ENCODE measurements at places on chromosomes 1 and 21. TPM values are rescaled to one million over a fixed set of nuclear protein-coding genes. Genes with fewer than 3 reads are reported as not detected.

The AUNIP gene
- total RNA-seq: 1.3 TPM

The CLIC6 gene
- total RNA-seq: 0.17 TPM

The MYBPH gene
- not detected for total RNA-seq

The FCRL2 gene
- total RNA-seq: not detected

The AJAP1 gene
- total RNA-seq: 3.5 TPM

The LAD1 gene
- total RNA-seq: 0.25 TPM

The FCGR1A gene
- not detected for total RNA-seq

The LORICRIN gene
- not detected for total RNA-seq

The OR2AK2 gene
- total RNA-seq: 0.49 TPM

The CELA2B gene
- total RNA-seq: not detected

The FAM89A gene
- 6.4 TPM for total RNA-seq

The RO60 gene
- total RNA-seq: 117 TPM

The KISS1 gene
- not detected for total RNA-seq

The SAMD13 gene
- total RNA-seq: not detected

The LY9 gene
- total RNA-seq: not detected

The CR1L gene
- total RNA-seq: not detected

The OLFML2B gene
- total RNA-seq: 56.5 TPM

The CFAP298 gene
- 124 TPM for total RNA-seq

The FNDC5 gene
- 743 TPM for total RNA-seq

The TSACC gene
- total RNA-seq: not detected

The FBXO2 gene
- total RNA-seq: 22.2 TPM

The NPHS2 gene
- not detected for total RNA-seq

The SPATA46 gene
- total RNA-seq: not detected

The ELF3 gene
- total RNA-seq: 0.96 TPM

The CELSR2 gene
- 181 TPM for total RNA-seq

The TMIGD3 gene
- not detected for total RNA-seq

The GNG4 gene
- 124 TPM for total RNA-seq

The ZBTB8A gene
- total RNA-seq: 12.0 TPM

The CLDN8 gene
- not detected for total RNA-seq

The RNF223 gene
- total RNA-seq: not detected

The KRTAP11-1 gene
- not detected for total RNA-seq

The FBLIM1 gene
- total RNA-seq: 29.9 TPM

The LAMC1 gene
- total RNA-seq: 51.8 TPM

The VHLL gene
- not detected for total RNA-seq

The SLC5A9 gene
- total RNA-seq: not detected

The GPR161 gene
- 69.3 TPM for total RNA-seq

The CD5L gene
- not detected for total RNA-seq

The STYXL2 gene
- total RNA-seq: 0.27 TPM

The H3-3A gene
- 1,150 TPM for total RNA-seq

The CRB1 gene
- 7.3 TPM for total RNA-seq

The EPHX1 gene
- total RNA-seq: 60.4 TPM

The GJB5 gene
- not detected for total RNA-seq

The HES2 gene
- 54.6 TPM for total RNA-seq

The LAMTOR2 gene
- 47.0 TPM for total RNA-seq

The DEPDC1 gene
- total RNA-seq: 2.5 TPM

The TLR5 gene
- not detected for total RNA-seq

The LCK gene
- total RNA-seq: 0.37 TPM

The IFFO2 gene
- 107 TPM for total RNA-seq

The PCAT6 gene
- total RNA-seq: 7.7 TPM
